Activated T-helper 9 cell treated with anti-CD3 and anti-CD28 coated beads, Interleukin-2, amount 50 U/mL, for 16 hours (primary cell): ENCODE measurements at places on chromosomes 11 and 22.

- no peak for DNase-seq
Observed at GRCh38 chr11:10414181-10414580, 40.9 kb upstream of the AMPD3 start.

- DNase-seq, result no peak
Observed at GRCh38 chr11:112620621-112621394, 340.4 kb upstream of the NCAM1 start.

- DNase-seq, result no peak
Observed at GRCh38 chr22:19175602-19176174, 2.8 kb downstream of the SLC25A1 start.

DNA sequence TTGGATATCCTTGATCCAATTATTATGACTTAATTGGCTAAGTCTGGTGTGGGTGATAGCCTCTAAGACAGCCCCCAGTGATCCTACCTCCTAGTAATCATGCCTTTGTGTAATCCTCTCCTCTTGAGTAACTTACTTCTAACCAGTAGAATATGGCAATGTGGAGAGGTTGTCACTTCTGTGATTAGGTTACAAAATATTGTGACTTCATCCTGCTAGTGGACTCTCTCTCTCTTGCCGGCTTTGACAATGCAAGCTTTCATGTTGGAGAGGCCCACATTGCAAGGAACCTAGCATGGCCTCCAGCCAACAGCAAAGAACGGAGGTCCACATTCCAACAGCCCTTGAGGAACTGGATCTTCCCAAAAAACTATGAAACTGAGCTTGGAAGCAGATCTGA is 19.5 kb downstream of the YPEL4 start:
- no peak for DNase-seq

DNA sequence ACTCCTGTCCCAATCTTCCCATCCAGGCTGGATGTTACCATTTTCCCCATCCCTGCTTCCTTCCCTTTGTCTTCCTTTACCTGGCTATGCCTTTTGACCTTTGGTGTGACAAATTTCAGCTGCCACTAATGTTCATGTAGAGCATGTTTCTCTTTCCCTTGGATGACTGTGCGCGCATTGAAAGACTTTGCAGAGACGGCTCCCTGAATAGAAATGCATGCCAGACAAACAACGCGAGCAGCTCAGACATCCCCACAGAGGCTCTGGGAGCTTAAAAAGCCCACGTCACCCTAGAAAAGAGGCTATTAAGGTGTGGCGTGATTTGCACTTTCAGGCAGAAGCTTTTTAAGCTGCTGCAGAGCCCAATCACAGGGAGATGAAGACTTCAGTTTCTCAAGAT is 202.0 kb downstream of the NTM start:
- DNase-seq, result no peak

GRCh38 chr11:113873236-113873626 is 2.1 kb downstream of the USP28 start:
- no peak for DNase-seq

DNA sequence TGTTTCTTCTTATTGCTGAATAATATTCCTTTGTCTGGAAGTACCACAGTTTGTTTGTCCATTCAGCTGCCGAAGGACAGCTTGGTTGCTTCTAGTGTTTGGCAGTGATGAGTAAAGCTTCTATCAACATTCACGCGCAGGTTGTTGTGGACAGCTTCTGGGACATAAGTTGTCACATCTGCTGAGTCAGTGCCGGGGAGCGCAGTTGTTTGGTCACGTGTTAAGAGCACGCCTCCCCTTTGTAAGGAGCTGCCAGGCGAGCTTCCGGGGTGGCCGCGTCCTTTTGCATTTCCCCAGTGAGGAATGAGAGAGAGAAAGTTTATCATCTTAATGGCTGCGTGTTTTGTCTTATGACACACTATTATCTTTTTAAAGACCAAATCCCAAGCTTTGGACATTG is 30.3 kb downstream of the SAMM50 start:
- DNase-seq, result no peak

GRCh38 chr11:17991783-17992433 is 20.9 kb downstream of the SERGEF start:
- peak; percentile 24 for DNase-seq

DNA sequence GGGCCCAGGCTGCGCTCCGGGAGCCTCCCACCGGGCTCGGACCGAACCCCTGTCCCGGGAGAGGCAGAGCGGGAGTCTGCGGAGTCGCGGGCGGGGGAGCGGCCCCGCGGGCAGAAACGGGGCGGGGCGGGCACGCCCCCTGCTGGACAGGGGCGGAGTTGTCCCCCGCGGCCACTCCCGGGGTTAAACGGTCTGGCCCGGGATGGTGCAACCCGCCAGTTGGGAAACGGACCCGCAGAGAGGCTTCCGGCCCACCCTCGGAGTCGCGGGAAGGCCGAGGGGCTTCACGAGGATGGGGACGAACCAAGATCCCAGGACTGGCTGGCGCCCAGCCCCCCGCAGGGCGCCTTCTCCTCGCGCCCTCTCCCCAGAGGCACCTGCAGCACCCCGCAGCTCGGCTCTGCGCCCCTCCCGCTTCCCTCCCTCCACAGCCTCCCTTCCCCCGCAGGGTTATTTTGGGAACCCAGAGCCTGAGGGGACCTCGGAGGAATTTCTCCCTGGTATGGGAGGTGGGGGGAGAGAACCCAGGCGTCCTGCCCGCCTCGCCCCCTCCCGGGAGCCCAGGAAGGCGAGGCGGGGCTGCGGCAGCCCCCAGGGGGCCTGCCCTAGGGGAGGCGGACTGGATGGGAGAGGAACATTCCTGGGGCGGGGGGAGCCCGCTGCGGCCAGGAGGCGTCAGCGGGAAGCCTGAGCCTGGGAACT is 902 bp downstream of the RASGRP2 start:
- peak; percentile 72 for DNase-seq

DNA sequence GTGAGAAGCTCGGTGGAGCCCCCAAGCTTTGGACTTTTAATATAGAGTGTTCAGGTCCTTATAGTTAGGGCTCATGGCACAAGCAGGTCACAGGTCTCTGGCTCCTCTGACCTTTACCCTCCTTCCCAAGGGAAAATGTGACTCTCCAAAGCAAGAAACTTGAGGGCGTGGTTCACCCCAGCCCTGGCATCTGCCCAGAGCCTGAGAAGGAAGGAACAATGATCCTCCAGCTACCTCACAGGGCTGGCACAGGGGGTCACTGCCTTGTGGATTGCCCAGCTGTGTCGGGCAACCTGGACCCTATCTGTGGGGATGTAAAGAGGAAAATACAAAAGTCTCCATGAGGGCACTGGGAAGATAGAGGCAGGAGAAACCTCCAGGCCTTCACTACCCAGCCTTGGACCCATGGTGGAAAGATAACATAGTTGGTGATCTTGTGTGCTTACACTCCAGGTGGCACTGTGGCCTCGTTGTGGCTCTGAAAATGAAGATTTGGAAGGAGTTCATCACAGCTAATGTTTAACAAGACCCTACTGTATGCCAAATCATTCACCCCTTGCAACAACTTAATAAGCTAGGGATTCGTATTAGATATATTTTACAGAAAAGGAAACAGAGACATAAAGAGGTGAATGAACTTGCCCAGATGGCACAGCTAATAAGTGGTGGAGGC is 3.8 kb upstream of the ZNF195 start:
- no peak for DNase-seq

DNA sequence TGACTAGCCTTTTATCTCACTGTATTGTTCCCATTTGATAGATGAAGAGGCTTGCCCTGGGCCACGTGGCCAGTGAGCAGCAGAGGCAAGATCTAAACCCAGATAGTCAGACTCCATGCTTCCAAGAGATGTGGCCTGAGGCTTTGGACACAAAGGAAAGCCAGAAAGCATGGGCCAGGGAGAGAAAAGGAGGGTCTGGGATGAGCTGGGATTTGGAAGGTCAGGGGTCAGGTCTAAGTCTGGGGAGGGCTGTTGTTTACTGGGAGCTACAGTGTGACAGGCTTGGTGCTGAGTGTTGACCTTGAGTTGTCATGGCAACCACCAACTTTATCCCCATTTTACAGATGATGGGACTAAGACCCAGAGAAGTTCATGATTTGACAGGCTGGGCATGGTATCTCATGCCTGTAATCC is 2.1 kb downstream of the SLC35E4 start:
- no peak for DNase-seq

- no peak for DNase-seq
Observed at GRCh38 chr11:66881451-66881835, 24.6 kb downstream of the LRFN4 start.

DNA sequence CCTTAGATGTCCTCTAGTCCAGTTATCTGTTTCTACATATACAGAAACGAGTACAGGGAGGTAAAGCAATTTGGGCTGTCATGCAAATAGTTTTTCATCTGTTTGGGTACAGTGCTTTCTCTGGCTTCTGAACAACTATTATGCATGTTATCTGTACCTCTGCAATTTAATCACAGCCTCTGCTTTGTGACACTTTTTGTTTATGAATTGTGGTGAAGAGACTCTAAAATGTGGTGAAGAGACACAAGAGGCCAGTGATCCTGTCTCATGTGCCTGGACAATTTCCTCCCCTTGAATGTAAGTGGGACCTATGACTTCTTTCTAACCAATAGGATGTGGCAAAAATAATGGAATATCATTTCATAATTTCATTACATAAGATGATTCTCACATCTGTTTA is 130.3 kb upstream of the ARHGAP42 start:
- DNase-seq, result no peak

- no peak for DNase-seq
Observed at GRCh38 chr11:91717169-91717568, 507.4 kb upstream of the FAT3 start.

GRCh38 chr11:114297806-114298709 is 1.9 kb downstream of the NNMT start:
- no peak for DNase-seq

DNA sequence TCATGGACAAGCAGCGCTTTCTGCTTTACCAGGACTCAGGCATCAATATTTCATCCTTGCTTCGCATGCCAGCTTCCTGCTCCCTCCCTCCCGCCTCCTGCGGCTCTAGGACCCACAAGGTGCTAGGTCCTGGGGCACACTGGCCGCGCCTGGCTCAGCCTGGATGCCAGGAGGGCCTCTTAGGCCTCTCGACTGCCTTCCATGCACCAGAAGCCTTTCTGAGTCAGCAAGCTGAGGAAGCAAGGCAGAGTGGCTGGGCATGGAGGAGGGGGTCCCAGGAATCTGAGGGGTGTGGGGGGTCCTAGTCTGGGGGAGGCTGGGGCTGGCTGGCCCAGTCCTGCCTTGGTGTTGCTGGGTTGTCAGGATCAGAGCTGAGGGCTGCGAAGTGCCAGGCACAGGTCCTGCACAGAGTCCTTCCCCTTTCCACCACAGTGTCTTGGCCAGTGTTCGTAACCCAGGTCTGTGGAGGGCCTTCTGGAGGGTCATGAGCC is 61.0 kb upstream of the THY1 start:
- no peak for DNase-seq

GRCh38 chr11:22465620-22466019 is 127.4 kb downstream of the SLC17A6 start:
- DNase-seq, result no peak

GRCh38 chr11:114017723-114018122 is 41.8 kb upstream of the ZBTB16 start:
- no peak for DNase-seq

DNA sequence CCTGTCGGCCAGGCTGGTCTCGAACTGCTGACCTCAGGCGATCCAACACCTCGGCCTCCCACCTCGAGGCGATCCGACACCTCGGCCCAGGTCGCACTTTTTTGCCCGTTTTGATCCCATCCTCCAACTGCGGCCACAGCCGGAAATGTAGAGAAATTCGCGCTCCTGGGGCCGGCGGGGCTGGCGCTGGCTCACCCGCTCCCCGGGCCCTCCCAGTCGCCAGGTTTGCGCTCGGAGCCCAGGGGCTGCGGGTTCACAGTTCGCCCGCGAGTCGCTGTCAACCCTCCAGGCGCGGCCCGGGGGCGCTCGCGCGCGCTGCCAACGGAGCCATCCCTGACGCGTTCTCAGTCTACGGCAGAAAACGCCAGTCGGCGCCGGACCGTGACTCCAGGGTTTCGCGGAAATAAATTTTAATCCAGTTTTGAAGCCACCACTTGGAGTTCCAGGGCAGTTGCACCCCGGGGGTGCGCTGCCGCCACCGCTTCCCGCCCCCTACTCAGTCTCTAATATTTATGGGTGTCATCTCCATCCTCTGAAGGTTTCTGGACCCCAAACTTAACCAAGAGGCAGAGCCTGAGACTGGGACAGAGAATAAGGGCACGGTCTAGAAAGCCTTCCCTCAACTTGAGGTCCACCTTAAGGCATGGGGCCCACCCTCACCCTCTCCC is 1.5 kb upstream of the KLHDC7B start:
- DNase-seq, result peak; percentile 77

- no peak for DNase-seq
Observed at GRCh38 chr11:47981667-47982404, 1.5 kb downstream of the PTPRJ start.

DNA sequence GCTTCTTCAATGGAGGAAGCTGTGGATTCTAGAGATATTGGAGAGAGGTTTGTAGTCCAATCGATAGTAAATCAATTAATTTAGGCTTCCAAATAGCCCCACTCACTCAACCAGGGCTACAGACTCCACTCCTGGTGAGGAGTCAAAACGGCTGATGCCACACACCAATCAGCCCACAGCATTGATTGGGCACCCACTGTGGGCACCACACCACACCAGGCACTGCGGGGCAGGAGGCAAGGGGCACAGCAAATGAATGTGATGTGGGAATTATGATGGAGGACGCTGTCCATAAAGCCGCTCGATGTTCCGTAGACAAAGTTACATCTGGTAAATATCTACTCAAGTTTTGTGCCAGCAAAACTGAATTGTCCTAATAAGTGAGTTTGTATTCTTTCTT is 547.3 kb upstream of the CADM1 start:
- no peak for DNase-seq

- no peak for DNase-seq
Observed at GRCh38 chr11:126452241-126453101, 97.0 kb downstream of the ST3GAL4 start.

DNA sequence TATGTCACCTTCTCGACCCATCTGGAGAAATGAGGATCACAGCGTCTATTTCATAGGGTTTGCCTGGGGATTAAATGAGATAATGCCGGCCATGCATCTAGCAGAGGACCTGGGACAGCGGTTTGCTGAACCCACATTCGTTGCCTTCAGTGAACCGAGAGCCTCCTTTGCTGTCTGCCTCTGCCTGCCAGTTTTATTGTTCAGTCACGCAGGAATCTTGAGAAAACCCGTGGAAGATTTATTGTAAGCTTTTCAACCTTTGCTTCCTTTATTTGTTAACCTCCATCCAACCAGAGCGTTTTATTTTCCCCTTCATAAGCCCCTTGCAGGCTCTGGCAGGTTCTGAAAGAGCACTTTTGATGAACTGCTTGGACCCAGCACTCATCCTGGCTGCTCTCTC is 202.3 kb upstream of the SYN3 start:
- DNase-seq, result no peak

- DNase-seq, result no peak
Observed at GRCh38 chr11:32939866-32940265, 47.3 kb downstream of the QSER1 start.

- no peak for DNase-seq
Observed at GRCh38 chr11:13448876-13449275, 14.1 kb downstream of the BTBD10 start.

DNA sequence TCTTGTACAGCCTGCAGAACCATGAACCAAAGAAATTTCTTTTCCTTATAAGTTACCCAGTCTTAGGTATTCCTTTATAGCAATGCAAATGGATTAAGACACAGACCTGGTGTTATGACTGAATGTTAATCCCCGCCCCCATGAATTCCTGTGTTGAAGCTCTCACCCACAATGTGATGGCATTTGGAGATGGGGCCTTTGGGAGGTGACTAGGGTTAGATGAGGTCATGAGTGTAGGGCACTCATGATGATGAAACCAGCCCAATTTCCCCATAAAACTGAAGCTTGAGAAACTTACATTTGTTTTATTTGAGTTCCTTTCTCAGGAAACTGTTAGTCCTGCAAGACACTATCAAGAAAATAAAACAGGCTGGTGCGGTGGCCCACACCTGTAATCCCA is 115.8 kb upstream of the THY1 start:
- DNase-seq, result no peak
